Esophagus squamous epithelium (tissue), 5 donors: ENCODE measurements at places on chromosomes 3 and 15.

DNA sequence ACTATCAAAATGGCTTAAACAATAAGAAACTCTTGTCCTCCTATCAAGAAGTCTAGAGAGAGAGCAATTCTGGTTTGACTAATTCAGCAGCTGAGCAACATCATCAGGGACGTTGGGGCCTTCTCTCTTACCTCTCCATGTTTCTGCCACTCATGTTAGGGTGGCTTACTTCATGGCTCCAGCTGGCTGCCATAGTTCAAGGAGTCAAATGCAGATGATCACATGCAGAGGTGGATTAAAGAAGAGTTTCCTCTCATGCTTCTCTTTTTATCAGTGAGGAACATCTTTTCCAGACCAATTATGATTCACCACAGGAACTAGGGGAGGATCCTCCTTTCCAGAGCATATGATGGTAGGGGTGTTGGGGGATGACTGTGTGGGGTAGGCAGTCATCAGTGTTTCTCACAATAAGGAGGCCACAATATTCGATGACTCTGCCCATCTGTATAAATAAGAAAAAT lies 45.5 kb downstream of the NEK11 start:
- DNase-seq, result no peak

DNA sequence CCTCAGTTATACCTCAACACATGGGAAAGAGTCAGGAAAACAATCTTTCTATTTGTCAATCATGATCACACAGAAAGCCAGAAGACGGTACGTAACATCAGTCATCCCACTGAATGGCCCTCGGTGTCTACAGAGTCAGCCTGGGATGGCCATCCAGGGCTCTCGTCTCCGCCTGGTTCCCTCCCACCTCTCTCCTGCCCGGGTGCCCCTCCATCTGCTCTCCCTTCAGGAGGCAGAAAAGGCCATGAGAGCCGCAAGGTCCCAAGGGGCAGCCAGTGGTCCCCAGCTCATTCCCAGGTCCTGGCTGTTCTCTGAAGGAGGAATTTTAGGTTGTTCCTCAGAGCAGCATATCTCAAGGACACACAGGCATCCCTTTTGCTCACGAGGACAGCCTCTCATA lies 4.4 kb upstream of the LRRC15 start:
- DNase-seq, result no peak

DNA sequence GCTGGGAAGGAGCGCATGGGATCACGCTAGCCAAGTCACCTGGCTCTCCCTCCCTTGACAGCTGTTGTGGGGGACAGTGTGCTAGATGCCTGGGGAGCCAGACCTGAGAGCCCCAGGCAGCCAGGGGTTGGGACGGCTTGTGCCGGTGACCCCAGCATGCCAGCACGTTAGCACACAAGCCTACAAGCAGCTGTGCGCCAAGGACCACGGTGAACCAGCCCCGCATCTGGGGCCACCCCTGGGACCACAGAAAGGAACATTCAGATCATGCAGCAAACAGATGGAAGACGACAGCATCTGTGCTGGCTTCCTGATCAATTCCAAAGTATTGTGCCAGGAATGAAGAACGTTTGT lies 64.8 kb downstream of the NTRK3 start:
- no peak for DNase-seq

DNA sequence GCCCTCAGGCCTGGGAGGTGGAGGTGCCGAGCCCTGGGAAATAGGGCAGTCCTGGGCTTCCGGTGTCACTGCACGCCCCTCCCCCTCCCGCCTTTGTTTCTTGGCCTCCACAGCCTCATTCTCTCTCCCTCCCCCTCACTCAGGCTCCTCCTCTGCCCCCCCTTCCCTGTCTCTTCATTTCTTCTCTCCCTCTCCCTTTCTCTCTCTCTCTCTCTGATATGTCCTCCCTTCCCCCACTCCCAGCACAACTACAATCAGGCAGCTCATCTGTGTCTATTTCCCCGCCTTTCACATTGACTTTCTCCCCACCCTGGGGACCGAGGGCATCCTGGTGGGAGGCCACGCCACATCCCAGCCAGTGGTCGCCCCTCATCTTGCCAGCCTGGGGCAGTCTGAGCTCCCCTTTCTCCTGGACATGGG lies 40.2 kb downstream of the IDH2 start:
- no peak for DNase-seq

DNA sequence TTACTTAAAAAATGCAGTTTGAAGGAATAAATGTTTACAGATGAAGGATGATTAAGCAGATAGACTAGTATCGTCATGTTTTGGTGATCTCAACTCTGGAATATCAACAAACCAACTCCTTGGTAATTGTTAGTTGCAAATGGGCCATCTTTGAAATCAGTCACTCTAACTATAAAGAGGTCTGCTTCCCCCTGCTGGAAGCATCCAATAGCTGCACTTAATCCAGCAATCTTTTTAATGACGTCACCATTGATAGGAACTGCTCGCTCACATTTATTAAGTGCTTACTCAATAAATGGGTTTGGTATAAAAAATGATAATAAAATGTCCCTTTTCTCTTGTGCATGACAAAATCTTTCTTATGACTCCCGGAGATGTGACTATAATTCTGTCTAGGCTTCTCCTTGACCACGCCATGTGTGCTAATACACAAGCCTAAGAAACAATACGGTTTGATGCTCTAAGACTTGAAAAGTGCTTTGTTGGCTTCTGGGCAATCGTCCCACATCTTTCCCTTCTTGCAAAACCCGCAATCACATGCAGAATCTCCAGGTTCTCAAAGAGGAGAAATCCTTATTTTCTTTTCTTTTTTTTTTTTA lies 227.6 kb upstream of the POU1F1 start:
- DNase-seq, result no peak

- DNase-seq, result no peak
Measured at GRCh38 chr3:164748626-164749025, 329.7 kb downstream of the SI start.

GRCh38 chr3:152516216-152516615 lies 247.5 kb downstream of the MBNL1 start:
- no peak for DNase-seq

DNA sequence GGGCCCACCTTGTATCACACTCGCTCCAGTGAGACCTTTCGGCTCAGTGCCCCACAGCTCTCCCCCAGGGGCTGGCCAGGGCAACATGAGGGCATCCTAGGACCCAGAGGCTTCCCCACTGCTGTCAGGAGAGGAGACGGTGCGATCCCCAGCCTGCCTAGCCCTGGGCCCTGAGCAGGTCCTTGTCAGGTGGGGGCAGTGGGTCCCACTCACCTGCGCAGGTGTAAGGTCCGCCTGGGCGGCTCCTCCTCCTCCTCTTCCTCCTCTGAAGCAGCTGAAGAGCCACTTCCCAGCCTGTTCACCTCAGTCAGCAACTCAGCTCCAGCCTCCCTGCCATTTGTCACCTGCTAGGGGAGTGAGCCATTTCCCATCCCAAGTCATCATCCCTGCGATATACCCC lies 9.6 kb downstream of the KIF7 start:
- no peak for DNase-seq

DNA sequence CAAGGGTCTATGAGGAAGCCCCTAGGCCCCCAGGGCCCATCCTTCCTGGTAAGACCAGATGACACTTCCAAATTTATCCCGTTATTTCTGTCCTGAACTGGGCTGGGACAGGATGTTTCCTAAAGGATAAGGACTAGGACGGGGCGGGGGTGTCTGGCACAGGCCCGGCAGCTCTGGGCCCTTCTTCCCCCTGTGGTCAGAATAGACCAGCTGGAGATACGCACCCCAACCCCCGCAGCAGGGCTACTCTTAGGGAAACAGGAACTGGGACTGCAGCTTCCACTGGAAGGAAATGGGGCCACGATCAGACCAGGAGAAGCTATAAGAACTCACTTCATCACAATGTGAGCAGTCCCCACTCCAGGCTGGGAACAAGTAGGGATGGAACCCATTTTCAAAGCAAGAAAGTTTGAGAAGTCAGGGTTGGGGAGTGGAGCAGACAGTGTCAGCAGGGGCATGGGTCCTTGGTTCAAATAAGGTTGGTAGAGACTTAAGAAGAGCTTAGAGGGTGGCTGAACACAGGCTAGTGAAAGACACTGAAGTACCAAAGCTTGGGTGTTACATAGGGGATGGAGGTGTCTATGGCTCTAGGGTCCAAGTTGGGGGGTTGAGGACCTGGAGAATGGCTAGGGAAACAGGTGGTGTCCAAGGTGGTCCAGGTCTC lies 1.1 kb downstream of the NCKIPSD start:
- no peak for DNase-seq

GRCh38 chr3:145266368-145266767 lies 894.6 kb downstream of the PLOD2 start:
- DNase-seq, result no peak
